ENCODE measurements at places on chromosomes 5 and 9. TPM values are rescaled to one million over a fixed set of nuclear protein-coding genes. Genes with fewer than 3 reads are reported as not detected.

Gene NUP188
- 24.6 TPM for total RNA-seq

GRCh38 chr5:169804861-169805260 lies 167.8 kb downstream of the DOCK2 start:
- no peak for DNase-seq
- H3K27me3 ChIP-seq: peaks cover 6% of the 10 kb centered on the region
- H3K4me3 ChIP-seq: no peak overlapping the region
- H3K36me3 ChIP-seq: no peaks in the 10 kb centered on the region
- peaks cover 30% of the 10 kb centered on the region for H3K4me1 ChIP-seq

Gene BRINP1
- 0.25 TPM for total RNA-seq

DNA sequence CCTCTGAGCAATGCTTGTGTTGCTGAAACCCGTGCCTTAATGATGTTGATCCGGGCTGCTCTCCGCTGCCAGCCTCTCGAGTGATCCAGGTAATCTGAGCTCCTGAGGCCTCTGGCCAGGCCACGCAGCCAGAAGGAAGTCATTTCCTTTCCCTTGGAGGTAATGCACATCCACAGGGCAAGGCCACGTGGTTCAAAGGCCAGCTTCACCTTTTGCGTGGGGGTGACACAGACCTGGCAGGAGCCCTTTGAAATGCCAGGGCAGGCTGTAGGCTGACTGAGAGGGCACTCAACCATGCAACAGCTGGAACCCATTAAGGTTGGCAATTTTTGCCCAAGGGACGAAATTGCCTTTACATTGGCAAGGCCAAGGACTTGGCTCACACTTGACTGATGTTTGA lies 80.4 kb downstream of the LIX1 start:
- H3K27ac ChIP-seq: no peak overlapping the region
- H3K36me3 ChIP-seq: no peaks in the 10 kb centered on the region
- H3K27me3 ChIP-seq: no peaks in the 10 kb centered on the region
- no peak overlapping the region for H3K4me3 ChIP-seq
- H3K4me1 ChIP-seq: no peaks in the 10 kb centered on the region

- H3K27me3 ChIP-seq: no peaks in the 10 kb centered on the region
- H3K36me3 ChIP-seq: no peaks in the 10 kb centered on the region
- H3K4me3 ChIP-seq: no peak overlapping the region
These were observed 37.2 kb downstream of the PDE4D start for GRCh38 chr5:59856358-59856757.

DNA sequence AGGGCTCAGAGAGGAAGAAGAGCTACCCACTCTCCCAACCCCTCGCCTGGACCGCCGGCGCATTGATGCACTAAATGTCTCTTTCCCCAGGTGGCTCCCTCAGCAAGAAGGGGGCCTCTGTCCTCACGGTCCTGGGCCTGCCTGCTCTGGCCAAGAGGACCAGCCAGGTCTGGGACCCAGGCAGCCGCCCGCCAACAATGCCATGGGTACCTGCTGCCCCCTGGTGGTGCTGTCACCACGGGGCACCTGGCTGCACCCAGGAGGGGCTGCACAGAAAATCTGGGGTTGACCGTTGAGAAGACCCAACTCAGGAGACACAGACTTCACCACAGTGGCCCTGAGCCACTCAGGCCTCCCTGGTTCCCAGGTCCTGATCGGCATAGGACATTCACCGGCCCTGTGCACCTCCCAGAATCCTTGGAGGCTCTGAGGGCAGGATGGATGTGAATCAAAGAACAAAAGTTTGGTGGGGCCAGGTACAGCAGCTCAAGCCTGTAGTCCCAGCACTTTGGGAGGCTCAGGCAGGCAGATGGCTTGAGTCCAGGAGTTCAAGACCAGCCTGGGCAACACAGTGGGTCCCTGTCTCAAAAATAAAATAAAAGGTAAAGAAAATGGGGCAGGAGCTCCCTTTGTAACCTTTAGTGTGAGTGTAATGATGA lies 2.4 kb upstream of the VAV2 start:
- H3K4me3 ChIP-seq: no peak overlapping the region
- H3K27ac ChIP-seq: no peak overlapping the region
- DNase-seq: peak; percentile 78
- peaks cover 4% of the 10 kb centered on the region for H3K27me3 ChIP-seq
- H3K4me1 ChIP-seq: peaks cover 8% of the 10 kb centered on the region

DNA sequence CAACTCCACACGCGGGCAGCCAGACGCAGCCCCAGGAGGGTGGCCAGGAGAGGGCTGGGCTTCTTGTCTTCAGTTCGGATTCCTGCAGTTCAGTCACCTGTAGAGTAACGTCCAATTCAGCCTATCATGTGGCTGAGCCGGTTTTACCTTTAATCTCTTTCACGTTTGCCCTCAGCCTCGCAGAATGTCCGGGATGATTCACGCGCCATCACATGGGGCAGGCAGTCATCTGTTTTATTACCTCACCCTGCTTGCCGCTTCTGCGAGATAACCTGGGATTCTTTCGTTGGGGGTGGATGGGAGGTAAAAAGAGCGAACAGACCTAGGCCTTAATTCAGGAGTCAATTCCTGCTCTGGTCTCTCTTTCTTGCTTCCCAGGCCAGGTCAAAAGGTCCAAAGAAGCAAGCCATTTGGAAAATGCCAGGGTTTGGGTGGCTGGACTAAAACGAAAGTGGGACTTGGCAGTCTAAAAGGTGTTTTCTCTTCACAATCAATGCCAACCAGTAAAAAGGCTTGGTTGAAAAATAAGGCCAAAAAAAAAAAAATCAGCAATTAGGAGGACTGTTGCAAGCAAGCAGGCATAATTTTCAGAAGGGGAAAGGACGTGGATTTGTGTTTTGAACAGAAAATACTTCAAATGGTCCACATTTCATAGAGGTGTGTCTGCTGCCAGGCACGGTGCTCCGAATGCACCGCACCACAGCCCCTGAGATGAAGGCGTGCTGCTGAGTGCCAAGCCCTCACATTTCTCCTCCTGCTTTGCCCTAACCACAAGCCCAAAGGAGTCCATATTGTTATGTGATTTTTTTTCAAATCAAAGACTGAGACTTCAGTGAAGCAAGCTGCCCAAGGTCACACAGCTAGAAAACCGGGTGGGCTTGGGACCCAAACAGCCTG lies 2.8 kb upstream of the WWC1 start:
- H3K4me1 ChIP-seq: peaks cover 11% of the 10 kb centered on the region
- no peak for DNase-seq
- H3K27me3 ChIP-seq: peaks cover 39% of the 10 kb centered on the region
- no peak overlapping the region for H3K27ac ChIP-seq

GRCh38 chr5:10442576-10442975 lies 897 bp downstream of the ROPN1L start:
- no peak overlapping the region for H3K27ac ChIP-seq
- no peaks in the 10 kb centered on the region for H3K4me1 ChIP-seq
- no peaks in the 10 kb centered on the region for H3K27me3 ChIP-seq
- peak overlapping the region; percentile 46 for H3K4me3 ChIP-seq

Gene OBP2B
- total RNA-seq: not detected

Gene CCL21
- total RNA-seq: 7.1 TPM

- no peak for DNase-seq
- no peaks in the 10 kb centered on the region for H3K27me3 ChIP-seq
- no peak overlapping the region for H3K27ac ChIP-seq
- H3K36me3 ChIP-seq: no peaks in the 10 kb centered on the region
These were observed 23.0 kb downstream of the INIP start for GRCh38 chr9:112694706-112695555.

DNA sequence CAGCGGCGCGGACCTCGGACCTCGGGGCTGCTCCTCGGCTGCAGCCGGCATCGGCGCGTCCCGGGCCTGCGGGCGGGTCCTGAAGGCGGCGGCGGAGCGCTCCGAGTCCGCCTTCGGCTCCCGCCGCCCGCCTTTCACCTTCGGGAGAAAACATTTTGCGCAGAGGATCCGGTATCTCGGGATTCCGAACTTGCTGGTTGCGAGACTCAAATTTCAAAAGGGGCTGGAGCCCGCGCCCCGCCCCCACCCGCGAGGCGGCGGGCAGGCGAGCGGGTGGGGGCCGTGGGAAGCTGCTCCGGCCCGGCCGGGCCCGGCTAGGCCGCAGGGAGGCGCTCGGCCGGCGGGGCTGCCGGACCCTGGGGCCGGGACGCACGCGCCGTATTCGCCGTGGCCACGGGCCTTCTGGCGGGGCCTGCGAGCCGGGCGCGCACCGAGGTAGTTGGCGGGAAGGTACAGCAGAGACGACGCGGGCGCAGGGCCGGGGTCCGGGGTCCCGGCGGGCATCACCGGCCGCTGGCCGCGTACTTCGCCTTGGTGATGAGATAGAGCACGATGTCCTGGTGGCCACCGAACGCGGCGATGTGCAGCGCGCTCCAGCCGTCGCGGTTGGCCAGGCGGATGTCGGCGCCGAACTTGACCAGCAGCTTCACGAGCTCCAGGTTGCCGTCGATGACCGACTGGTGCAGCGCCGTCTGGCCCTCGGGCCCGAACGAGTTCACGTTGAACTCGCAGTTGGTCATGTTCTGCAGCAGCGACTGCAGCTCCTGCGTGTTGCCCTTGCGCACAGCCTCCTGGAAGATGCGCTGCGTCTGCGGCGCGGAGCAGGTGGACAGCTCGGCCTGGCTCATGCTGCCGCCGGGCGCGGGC lies 757 bp downstream of the NRARP start:
- peak overlapping the region; percentile 89 for H3K27ac ChIP-seq
- peaks cover 3% of the 10 kb centered on the region for H3K27me3 ChIP-seq
- H3K4me1 ChIP-seq: peaks cover 72% of the 10 kb centered on the region
- peak overlapping the region; percentile 87 for H3K4me3 ChIP-seq
- no peaks in the 10 kb centered on the region for H3K36me3 ChIP-seq

- no peak for DNase-seq
- H3K4me3 ChIP-seq: no peak overlapping the region
- H3K36me3 ChIP-seq: no peaks in the 10 kb centered on the region
- no peaks in the 10 kb centered on the region for H3K4me1 ChIP-seq
- H3K27ac ChIP-seq: no peak overlapping the region
These were observed 283.4 kb upstream of the GRAMD2B start for GRCh38 chr5:126139773-126140172.

DNA sequence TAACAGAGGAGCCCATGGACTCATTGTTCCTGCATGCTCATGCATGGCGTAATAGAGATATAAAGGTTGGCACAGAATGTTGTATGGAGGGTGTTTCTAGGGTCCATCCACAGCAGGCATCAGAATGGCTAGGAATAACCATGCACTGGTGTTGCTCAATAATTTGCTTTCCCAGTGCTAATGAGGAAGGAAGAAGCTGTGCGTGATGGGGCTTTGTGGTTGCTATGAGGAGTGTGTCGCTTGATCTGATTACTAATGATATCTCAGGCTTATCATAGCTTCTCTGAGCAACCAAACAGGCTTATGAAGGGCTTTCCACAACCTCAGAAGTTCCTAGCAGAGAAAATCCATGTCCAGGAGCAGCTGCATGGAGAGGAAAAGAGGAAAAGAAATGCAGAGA lies 151.3 kb upstream of the TRPC7 start:
- peaks cover 15% of the 10 kb centered on the region for H3K27me3 ChIP-seq
- H3K36me3 ChIP-seq: no peaks in the 10 kb centered on the region
- DNase-seq: no peak

DNA sequence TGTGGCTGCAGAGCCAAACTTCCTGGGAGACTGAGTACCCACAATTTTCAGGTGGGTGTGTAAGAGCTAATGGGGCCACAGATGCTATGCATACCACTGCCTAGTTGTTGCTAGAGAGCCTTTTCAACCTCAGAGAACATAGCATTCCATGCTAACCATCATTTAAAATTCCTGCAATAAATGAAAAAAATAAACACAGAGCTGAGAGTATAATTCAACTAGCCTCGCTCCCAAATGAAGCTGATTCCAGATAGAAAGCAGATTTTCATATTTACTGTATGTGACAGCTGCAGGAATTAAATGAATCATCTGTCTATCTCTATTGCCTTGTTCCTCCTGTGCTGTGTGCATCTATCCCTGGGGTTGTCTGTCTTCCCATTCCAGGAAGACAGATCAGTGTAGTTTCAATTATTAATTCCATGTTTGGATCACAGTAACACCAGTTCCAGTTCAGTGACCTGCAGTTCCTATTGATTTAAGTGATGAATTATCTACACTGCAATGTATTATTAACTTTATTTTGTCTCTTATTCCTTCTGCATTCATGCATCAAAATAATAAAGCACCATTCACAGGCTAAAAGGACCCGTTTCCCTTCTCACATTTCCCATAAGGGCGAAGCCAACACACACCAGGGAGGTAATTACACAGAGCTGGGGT lies 324.5 kb downstream of the SLIT3 start:
- H3K36me3 ChIP-seq: no peaks in the 10 kb centered on the region
- H3K27ac ChIP-seq: no peak overlapping the region
- no peaks in the 10 kb centered on the region for H3K4me1 ChIP-seq
- H3K4me3 ChIP-seq: no peak overlapping the region

Gene TRPM6
- 0.35 TPM for total RNA-seq

Gene BARX1
- not detected for total RNA-seq
